ENCODE measurements at places on chromosomes 6 and 20.

- DNase-seq: peak; percentile 31
Observed at GRCh38 chr6:26044140-26045064, 42.8 kb upstream of the HFE start.

DNA sequence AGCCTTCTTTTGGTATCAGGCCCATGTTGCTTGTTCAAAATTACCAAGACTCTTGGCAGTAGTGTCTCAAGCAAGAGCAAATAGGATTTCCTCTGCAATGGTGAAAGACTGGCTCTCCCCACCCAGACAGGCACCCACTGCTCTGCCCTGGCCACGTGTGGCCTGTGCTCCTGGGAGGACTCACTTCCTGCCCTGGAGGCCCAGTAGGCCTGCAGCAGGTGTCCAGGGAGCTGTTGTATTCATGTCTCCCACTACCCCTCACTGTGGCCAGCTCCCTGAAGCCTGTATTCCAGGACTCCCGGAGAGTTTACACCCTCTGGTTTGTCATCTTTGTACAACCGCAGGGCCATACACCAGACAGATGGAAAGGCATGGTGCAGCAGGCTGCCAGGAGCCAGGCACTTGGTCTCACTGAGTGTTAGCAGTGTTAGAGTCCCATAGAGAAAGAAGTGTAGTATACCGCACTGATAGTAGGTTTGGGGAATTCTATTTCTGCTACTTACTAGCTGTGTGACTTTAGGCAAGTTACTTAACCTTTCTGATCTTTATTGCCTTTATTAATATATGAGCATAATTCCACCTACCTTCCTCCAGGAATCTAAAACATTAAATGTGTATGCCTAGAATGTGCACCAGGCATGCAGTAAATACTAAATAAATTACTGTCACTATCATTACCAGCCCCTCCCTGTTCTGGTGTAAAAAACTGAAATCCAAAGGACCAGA lies 159.7 kb downstream of the TMEM242 start:
- DNase-seq: no peak

DNA sequence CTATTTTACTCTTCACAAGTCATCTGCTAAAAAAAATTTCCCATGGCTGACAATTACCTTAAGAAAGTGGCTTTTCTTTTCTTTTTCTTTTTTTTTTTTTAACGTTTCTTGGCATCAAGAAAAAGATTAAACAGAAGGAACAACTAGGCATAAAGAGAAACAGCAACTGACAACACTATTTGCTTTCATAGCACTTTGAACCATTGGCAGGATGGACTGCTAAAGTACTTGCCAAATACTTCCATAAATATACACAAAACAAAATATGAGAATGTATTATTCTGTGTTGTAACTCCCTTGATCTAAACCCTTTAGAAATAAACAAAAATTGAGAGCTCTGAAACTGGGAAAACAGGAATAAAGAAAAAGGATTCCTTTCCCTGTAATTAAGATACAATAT lies 20.0 kb upstream of the PLN start:
- DNase-seq: no peak

DNA sequence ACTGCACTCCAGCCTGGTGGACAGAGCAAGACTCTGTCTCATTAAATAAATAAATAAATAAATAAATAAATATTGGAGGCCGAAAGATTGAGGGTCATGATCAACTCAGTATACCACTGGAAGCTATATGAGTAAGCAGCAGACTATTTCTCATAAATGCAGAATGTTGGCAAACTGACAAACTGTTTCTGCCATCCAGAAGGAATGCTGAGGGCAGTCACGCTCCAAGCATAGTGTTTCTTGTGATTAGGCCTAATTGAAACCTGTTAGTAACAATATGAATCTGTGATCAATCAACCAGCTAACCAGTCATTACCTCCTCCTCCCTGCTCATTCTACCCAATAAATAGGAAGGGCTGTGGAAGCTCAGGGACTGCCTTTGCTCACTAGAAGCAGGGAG lies 15.2 kb upstream of the KCNK15 start:
- DNase-seq: no peak

GRCh38 chr6:36235309-36235708 lies 34.6 kb upstream of the PNPLA1 start:
- DNase-seq: no peak

DNA sequence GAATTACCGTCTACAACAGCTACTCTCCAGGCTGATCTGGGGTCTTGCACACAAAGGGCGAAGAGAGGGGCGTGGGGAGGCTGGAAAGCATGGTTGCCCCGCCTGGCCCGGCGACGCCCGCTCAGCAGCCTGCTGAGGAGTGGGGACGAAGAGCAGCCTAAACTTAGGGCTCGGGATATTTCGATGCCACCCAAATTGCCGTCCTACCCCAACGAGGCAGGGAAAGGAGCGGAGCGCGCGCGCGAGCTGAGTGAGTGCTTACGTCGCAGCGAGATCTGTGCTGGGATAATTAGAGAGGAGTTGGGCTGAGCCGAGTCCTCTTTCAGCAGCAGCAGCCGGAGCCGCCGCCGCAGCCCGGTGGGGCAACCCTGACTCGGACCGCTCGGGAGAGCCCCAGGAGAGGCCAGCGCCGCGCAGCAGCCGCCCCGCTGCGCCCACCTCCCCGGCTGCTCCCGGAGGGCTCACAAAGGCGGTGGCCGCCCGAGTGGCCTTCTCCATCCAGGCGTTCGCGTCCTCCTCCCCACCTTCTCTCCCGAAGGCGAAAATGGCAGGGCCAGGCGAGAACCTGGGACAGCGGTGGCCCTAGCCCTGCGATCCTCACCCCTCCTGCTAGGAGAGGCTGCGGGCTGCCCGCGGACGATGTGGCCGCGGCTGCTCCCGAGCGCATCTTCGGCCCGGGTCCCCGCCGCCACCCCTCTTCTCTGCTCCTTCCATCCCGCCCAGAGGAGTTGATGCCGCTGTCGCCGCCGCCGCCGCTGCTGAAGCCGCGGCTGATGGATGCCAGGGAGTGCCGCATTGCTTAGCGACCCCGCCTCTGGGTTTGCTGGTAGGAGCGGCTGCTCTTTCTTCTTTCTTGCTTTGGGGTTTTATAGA lies at the start of gene CLVS2:
TSS of gene CLVS2 (plus strand) at position 315 of the 873 bp plus-strand sequence. CDS start 1,543 bp downstream, outside the sequence.
- no peak for DNase-seq

DNA sequence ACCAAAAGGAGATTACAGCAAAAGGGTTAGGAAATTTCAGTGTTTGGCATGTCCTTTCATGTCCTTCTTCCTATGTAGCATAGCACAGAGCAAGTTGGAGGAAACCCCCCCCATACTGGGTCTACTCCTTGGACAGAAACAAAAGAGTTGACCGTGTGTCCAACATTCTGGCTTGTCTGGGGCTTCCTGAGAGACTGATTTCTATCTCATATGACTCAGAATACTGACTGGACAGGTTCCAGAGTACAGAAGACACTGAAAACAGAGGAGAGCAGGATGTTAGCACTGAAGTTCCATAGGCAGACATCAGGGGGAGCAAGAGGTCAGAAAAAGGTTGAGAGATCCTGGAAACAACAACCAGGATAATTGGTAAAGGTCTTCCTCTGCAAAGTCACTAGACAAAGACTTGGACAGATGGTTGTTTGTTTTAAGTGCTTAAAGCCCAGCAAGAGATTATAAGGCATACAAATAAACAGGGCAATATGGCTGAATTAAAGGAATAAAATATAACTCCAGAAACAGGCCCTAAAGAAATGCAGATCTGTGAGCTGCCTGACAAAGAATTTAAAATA lies 48.4 kb downstream of the USP49 start:
- DNase-seq: peak; percentile 46

DNA sequence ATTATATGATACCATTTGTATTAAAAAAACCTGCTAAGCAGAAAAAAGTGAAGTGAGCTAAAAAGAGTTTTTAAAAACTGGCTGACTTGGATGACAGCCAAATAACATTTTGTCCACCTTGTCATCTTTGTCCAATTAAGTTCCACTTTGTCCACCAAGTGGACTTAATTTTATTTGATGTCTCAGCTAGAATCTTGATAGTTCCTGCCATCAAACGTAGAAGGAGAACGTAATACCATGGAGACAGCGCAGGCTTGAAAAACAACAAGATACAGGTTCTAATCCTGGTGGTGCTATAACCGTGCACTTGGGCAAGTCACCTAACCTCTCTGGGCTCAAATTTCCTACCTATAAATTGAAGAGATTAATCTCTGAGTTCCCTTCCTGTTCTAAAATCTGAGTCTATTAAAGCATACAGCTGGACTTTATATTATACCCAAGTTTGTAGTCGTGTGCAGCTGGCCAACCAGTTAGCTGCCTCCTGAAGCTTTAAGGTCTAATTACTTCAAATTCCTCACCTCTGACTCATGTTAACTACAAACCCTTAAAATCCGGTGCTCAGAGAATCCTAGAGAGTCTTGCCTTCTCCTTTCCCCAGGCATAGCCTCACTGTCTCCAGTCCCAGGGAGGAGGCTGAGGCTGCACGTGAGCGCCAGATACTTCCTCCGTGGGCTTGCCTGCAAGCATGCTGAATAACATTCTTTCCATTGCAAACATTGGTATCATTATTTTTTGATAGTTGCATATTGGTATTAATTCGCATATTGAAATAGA lies 16.8 kb downstream of the TMEM244 start:
- no peak for DNase-seq

DNA sequence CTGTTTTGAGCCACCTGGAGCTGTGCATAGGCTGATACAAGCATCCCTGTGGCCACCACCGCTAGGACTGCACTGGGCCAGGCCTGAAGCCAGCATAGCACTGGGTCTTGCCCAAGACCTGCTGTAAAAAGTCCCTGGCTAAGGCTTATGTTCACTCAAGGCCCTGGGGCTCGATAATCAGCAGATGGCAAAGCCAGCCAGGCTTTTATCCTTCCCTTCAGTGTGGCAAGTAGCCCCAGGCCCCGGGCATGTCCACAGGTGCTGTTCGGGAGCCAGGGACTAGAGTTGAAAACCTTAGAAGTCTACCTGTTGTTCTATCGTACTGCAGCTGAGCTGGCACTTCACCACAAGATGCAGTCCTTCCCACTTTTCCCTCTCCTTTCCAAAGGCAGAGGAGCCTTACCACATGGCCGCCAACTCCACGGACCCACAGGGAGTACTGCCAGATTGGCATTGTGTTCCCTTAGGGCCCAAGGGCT lies 226.4 kb upstream of the ZNF217 start:
- no peak for DNase-seq

- no peak for DNase-seq
Observed at GRCh38 chr20:47995661-47996060, 210.4 kb upstream of the SULF2 start.

DNA sequence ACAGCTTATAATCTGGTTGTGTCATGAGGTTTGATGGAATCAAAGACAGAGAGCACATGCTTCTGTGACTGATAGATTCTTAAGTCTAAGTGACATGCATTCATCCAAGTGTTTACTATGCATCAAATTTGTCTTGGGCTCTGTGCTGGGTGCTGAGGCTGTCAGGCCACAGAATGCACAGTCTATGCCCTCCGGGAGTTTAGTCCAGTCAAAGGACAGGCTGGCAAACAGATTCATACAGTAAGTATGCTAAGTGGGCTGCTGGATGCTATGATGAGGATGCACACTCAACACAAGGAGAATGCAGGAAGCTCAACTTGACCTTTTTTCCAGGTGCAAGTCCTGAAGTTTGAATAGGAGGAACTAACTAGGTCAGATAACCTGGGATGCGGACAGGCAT lies 146.7 kb downstream of the UST start:
- DNase-seq: no peak

DNA sequence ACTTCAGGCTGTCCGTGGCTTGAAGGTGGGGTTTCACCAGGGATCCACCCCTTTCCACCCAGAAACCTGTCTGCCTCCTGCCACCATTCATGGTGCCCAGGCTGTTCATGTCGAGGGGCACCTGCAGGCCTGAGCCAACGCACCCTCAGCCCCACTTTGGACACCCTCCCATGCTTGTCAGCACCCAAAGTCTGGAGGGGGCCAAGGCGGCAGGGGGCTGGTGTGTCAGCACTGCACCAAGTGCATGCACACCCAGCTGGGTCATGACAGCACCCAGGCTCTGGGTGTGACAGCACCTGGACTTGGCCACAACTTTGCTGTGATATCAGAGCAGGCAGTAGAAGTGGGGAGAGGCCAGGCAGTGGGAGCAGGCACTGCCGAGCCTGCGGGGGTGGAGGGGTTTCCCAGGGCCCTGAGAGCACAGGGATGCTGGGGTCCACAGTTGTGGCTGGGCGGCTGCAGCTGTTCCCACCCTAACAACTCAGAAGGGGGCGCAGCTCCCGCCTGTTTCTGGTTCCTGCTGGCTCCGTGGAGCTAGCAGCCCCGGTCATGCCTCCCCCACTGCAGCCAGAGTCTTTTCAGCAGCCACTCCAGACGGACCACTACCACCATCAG lies 33.3 kb upstream of the GRM4 start:
- no peak for DNase-seq

DNA sequence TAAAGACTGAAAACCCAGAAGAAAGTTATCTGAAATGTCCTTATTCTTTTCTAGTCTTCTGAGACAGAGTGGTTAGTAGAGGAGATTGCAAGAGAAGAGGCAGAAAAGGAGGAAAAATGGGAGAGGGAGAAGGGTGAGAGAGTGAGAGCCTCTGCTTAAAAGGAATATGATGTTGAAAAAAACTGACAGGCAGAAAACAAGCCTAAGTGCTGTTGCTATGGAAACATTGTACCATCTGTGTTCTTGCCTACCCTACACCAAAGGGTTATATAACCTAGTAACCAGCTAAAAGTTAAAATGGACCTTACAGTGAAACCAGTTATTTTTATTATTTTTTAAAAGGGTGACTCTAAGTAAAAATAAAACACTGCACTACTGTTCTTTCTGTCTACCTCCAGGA lies 28.3 kb upstream of the SH3BGRL2 start:
- no peak for DNase-seq

DNA sequence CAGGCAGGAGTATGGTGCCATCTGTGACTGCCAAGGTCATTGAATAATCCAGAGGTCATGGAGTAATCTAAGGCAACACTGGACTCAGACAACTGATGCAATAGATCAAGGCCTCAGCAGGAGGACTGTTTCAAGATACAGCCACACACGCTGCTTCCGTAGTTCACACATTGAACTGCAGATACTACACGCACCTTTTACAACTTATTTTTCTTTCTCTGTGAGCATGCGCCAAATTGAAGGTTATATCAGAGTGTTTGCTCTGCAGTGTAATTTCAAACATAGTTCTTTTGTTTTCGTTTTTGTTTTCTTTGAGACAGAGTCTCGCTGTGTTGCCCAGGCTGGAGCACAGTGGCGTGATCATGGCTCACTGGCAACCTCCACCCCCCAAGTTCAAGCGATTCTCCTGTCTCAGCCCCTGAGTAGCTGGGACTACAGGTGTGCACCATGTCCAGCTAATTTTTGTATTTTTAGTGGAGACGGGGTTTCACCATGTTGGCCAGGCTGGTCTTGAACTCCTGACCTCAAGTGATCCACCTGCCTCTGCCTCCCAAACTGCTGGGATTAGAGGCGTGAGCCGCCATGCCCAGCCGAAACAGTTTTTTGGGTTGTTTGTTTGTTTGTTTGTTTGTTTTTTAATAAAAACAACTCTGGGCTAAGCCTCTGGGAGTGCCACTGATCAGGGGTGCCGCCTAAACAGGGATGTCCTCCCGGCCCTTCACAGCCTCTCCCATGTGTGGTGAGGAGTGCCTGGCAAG lies 96.6 kb upstream of the NAA20 start:
- no peak for DNase-seq

GRCh38 chr6:34806738-34807453 lies 15.0 kb downstream of the BLTP3A start:
- no peak for DNase-seq

- no peak for DNase-seq
Observed at GRCh38 chr6:36139991-36140710, 9.8 kb downstream of the MAPK13 start.

All from activated CD4-positive, alpha-beta T cell treated with anti-CD3 and anti-CD28 coated beads, Interleukin-2, amount 50 U/mL, for 1 hour (primary cell).